Kidney tubule cell (primary cell): ENCODE measurements at places on chromosomes 1 and 21.

GRCh38 chr1:23352096-23352695 is 8.1 kb upstream of the HNRNPR start:
- DNase-seq = no peak

DNA sequence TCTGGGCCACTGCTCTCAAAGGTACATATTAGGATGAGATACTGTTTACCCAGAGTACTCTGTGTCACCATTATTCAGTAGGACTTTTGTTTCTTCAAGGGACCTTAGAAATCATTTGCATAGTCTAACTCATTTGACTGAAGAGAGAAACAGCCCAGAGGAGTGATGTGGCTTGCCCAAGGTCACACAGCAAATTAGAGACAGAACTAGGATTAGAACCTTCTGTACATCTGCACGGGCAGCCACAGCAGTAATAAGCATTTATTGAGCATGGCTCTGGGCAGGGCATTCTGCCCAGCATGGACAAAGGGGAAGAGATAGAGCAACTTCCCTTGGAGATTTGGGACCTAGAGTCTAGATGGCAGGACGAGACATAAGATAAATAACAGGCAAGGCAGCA is 5.7 kb upstream of the NHLH1 start:
- no peak for DNase-seq

GRCh38 chr1:1892079-1892762 is 1.3 kb upstream of the GNB1 start:
- DNase-seq = no peak

DNA sequence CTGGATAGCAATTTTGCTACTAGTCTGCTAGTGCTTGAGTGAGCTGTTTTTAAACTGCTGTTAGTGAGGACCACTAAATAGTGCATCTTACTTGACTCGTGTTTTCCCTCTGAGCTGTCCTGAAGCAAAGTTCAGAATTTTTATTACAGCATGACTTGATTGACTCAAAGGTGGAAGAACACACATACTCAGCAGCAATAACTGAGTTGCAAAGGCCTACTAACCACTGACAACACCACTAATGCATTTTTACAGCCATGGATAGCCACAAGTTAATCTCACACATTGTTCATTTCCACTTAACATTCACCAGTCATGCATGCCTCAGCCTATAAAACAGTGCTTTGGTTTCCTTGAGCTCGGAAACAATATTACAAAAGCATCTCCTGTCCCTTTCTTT is 148.7 kb downstream of the RUNX1 start:
- DNase-seq = peak; percentile 62

DNA sequence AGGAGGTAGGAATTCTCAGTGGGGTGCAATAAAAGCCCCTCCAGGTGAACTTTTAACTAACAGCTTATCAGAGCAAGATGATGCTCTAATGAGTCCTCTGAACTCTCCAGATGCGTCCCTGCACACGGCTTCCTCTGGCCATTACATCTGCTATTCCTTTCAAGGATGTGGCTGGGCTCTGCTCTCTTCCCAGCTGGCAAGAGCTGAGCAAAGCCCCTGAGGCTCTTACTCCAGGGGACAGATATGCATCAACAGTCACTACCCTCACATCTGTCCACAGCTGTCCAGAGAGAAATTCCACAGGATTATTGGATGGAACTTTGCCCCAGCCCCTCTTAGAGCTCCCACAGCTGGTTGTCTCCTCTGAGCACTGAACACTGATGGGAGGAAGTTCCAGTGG is 267.8 kb downstream of the C1orf94 start:
- no peak for DNase-seq

DNA sequence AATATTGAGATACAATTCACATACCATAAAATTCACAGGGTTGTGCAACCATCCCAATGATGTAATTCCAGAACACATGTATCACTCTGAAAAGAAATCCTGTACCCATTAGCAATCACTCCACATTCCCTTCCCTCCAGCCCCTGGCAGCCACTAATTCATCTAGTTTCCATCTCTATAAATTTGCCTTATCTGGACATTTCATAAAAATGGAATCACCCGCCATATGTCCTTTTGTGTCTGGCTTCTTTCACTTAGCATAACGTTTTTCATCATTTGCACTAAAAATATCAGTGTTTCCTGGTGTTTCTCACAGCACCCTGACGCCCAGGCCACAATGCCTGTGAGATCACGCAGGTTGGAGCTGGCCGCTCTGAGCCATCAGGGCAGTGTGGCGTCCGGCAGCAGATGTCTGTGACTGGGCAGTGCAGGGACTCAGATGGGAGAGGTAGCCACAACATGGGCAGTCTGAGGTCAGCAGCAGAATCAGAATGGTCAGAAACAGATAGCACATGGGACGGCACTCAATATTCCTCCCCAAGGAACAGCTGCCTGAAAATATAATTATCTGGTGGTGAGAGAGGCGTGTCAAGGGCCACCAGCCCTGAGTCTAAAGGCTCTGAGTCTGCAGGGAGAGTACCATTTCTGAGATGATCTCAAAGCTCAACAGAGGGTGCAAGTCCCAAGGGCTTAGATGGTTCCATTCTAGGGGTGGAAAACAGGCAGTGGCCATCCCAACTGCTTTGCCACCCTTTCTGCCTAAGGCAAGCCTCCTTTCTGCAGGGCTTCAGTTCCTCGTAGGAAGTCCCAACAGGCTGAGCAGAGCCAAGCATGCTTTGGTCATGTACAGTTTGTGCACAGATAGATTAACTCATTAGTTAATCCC is 129.4 kb upstream of the EDN2 start:
- no peak for DNase-seq

DNA sequence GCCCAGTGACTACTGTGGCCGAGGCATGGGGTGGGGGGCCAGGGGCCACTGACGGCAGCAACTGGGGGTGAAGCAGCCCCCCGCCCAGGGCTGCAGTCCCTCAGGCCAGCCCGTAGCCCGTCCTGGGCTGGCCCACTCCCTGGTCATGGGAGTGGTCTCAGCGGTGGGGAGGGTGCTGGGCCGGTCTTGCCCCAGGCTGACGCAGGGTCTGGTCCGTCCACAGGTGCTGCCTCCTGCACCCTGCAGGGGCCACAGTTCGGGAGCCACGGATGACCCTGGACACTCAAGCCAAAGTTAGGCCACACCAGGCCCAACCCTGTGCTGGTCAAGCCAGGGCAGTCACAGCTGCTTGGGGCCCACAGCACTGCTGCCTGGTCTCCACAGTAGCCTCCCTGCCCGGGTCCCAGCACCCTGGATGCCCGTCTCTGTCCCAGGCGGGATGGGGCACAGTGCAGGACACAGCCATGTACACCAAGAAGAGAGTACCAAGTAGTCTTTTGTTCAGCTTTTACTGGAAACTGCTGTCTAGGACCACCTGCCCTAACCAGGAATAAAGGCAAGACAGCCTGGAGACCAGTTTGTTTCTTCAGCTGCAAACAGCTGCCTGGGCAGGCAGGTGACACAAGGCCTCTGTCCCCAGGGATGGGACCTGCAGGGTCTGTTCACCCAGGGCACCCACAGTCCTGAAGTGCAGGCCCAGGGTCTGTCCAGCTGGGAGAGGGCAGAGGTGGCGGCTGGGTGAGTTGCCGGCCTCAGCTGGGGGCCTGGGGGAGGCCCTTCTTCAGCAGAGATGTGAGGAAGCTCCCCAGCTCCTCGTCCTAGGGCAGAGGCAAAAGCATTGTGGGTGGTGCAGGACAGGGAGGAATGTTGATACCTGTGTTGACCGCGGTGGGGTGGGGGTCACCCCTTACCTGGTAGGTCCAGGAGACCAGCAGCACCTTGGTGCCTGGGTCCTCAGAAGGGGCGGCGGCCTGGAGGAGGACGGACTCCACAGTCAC is 3.0 kb downstream of the PUSL1 start:
- DNase-seq = no peak

DNA sequence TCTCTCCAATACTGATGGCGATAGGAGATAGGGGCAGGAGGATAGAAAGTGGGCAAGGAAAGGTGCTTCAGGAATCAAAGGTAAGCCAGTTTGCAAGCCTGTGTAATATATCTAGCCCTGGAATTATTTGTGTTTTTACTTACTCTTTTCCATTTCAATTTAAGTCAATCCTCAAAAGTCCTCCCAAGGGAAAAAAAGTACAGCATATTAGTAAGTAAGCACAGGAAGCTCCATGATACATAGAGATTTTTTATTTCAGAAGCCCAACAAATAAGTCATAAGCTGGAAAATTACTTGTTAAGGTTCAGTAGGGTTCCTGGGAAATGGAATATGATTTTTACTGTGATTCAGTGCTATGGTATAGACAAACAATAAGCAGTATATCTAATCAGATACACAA is 337.7 kb upstream of the DUSP10 start:
- no peak for DNase-seq

- no peak for DNase-seq
Observed at GRCh38 chr1:41617336-41617735, 132.9 kb upstream of the EDN2 start.

- no peak for DNase-seq
Observed at GRCh38 chr1:167244244-167244643, 23.6 kb downstream of the POU2F1 start.

- DNase-seq = peak; percentile 56
Observed at GRCh38 chr1:110087812-110088738, 17.6 kb upstream of the ALX3 start.

GRCh38 chr1:165823552-165824268 is 3.7 kb upstream of the UCK2 start:
- no peak for DNase-seq

- DNase-seq = no peak
Observed at GRCh38 chr1:230611878-230612235, 30.4 kb upstream of the COG2 start.

DNA sequence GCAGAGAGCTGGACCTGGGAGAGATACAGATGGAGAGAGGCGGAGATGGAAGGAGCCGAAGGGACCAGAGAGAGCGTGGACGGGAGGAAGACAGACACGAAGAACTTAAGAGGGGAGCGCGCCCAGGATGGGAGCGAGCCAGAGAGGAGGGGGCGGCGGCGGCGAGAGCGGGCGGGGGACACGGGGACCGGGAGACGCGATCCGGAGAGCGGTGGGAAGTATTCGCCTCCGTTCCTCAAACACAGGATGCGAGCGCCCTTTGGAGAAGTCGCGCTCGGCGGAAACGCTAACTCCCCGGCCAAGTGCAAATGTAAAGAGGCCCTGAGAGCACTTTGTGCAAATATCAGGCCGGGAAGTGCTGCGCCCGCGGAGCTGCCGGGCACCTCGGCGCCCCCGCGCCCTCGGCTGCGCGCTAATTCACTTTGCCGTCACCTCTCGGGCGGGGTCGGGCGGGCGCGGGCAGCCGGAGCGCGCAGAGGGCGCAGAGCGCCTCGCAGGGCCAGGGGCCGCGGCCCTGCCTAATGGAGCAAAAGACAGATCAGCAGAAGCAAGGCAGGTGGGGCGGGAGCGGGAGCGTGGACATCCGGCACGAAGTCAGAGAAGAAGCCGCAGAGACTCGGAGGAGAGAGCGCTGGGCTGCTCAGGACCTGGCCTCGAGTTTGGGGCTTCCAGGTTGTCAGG is 281.2 kb downstream of the RRAGC start:
- no peak for DNase-seq

DNA sequence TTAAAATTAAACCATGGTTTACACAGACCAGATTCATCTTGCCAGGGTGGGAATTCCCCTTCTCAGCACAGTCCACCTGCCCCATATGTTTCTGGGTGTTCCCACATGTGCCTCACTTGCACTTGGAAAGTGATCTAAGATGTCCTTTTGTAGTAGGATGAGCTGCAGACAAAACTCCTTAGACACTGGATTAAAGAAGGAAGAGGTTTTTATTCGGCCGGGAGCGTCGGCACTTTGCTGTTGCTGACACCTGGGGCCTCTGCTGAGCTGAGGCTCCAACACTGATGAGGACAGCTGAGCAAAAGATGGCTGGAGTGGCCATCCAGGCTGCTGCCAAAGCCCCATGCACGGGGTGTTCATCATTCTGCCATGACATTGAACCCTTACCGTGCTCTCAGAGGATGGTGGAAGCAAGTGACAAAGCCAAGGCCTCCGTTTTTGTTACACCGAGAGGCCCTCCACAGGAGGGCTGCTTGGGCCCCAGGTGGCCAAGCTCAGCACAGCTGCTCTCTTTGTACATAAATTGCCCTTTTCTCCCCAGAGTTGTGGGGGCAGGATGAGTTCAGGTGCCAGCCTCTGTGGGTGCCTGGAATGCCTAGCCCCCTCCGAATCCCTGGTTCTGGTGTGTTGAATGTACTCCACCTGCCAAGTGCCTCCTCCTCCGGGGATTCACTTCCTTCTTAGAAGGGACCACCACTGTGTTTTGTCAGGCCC is 7.3 kb upstream of the ACOT11 start:
- DNase-seq = no peak

DNA sequence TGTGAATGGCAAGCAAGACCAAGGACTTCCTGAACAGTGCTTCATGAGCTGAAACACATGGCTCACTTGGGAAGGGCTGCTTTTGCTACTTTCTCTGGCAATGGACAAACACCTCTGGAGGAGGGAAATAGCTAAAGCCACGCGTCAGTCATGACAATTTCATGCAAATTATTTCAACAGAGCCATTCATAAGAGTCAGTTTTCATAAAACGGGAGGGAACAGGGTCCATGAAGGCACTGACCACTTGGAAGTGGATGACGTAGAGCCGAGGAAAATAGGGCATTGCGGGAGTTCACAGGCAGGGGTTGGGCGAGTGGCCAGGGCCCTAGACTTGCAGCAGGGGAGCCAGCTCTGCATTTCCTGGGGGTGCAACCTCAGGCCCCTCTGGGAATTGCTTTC is 43.9 kb downstream of the SDC3 start:
- no peak for DNase-seq

DNA sequence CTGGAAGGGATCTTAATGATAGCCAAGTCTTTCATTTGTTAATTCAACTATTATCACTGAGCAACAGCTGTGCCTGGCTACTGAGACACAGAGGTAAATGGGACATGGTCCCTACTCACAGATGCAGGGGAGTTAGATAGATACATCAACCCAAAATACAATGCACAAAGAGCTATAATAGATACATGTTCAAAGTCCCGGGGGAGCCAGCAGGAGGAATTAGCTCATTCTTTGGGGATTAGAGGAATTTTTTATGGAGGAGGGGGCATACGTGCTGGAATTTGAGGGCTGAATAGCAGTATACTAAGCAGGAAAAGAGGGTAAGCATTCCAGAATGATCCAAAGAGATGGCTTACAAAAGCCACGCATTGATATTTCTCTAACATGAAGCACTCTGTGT is 34.6 kb downstream of the C8B start:
- DNase-seq = no peak

DNA sequence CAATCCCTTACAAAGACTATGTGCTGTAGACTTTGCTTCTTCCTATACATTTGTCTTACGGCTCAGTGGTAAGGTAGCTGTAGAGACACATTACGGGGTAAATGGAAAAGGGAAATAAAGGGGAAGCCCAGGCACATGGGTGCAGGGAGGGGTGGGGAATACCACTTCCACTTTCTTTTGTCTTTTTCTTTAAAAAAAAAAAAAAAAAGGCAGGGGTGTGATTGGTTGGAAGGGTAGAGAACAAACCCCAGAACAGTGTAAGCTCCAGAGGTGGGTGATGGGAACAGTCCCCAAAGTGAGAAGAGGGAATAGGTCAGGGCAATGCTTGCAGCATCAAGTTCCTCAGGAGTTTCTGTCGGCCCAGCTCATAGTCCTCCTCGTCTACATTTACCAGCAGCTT is 3.9 kb downstream of the NIT1 start:
- DNase-seq = no peak

GRCh38 chr1:193677874-193678273 is 491.5 kb upstream of the B3GALT2 start:
- DNase-seq = no peak
